ENCODE measurements at places on chromosomes 3 and 15. TPM values are rescaled to one million over a fixed set of nuclear protein-coding genes. Genes with fewer than 3 reads are reported as not detected.
A peak's percentile ranks its signal among the peaks of the same experiment; 100 is the strongest.

CP gene
- 0.81 TPM for polyA plus RNA-seq

- peak; percentile 37 for DNase-seq
Observed at GRCh38 chr3:159273608-159274007, 471.8 kb downstream of the MFSD1 start.

ACTRT3 gene
- 3.8 TPM for polyA plus RNA-seq

- no peak for DNase-seq
Observed at GRCh38 chr3:25781758-25782594, 1.3 kb downstream of the NGLY1 start.

GRCh38 chr15:53869044-53869805 is 109.0 kb upstream of the UNC13C start:
- no peak for DNase-seq

ACAN gene
- 3.4 TPM for polyA plus RNA-seq

PPM1L gene
- 8.9 TPM for polyA plus RNA-seq

WNT7A gene
- not detected for polyA plus RNA-seq

- DNase-seq, result no peak
Observed at GRCh38 chr15:77870195-77871065, 207.1 kb downstream of the TBC1D2B start.

- no peak for DNase-seq
Observed at GRCh38 chr15:40275523-40275922, 7.3 kb downstream of the ANKRD63 start.

GRCh38 chr15:63382966-63383710 is 1.5 kb upstream of the CA12 start:
- DNase-seq, result no peak

LARP6 gene
- polyA plus RNA-seq, result 18.1 TPM

DNA sequence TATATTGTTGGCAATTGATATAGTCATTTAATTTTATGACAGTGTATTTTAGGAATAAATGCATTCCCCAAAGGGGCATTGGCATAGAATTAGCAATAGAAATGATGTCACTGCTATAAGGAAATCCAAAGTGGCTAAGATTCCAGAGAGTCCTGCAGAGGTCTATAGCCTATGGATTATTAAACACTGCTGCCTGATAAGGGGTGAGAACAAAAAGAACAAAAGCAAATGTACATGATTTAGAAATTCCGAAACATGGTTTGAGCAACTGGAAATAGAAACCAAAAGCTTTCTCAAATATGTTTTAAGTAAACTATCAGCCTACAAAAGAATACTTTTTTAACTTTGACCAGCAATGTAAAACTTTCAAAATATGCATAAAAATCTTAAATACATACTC is 280.1 kb upstream of the RASGRP1 start:
- no peak for DNase-seq

DNA sequence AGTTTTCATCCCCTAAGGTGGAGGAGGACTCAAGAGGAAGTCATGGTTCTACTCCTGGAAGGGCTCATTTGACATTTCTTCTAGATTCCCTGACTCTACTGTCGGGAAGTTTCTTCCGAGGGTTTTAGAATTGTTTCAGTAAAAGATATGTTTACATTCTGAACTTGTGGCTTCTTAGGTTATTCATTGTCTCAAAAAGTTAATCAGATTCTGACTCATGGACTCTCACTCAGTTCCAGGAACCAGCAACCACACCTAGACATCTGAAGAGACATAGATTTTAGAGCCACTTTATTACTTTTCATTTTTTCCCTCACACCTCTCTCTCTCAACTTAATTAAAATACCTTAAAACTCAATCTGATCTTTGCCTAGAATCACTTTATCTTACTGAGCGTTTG is 862.6 kb downstream of the AGBL1 start:
- no peak for DNase-seq

GRCh38 chr15:92083190-92083589 is 229.7 kb downstream of the SLCO3A1 start:
- DNase-seq, result no peak

DNA sequence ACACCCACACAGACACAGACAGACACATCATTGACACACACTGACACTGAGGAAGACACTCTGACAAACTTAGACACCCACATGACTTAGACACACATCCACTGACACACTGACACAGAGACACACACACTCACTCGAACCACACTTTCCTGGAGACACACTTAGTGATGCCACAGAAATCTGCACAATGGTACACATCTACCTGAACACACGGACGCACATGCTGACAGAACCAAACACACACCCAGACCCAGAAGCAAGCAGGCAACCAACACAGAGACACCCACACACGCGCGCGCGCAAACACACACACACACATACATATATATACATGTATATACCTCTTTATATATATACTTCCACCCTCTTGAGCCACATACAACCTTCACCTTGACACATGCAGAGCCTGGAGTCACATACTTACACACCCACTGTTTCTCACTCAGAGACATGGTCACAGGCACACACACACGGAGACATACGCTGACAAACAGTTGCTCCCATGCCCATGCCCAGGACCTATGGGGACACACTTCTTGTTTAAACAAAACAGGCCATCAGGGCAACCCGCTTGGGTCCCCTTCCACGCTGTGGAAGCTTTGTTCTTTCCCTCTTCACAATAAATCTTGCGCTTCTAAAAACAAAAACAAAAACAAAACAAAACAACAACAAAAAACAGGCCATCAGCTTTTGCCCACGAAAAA is 913 bp upstream of the SCN5A start:
- DNase-seq, result no peak

- DNase-seq, result no peak
Observed at GRCh38 chr3:133832802-133833144, 27.2 kb downstream of the SRPRB start.

AP3B2 gene
- 2.0 TPM for polyA plus RNA-seq

DNA sequence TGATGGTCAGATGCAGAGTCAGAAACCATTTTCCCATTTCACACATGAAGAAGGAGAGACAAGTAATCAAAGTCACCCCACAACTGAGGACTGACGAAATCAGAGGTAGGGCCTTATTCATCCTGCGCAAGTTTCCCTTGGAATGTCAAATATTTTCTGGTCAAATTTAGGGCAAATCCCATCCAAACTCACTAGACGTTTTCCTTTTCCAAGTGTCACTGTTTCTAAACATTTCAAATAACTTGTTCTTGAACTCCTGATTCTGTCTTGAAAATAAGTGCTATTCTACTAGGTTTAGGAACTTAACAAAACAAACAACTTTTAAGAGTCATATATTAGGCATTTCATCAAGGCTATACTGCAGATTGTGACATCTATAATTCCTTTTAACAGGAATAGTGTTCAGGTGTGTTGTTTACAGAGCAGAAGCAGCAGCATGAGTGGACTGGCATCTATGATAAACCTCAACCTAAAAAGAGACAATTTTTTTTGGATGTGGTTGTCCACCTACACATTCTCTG is 40.7 kb downstream of the SUMF1 start:
- no peak for DNase-seq

DNA sequence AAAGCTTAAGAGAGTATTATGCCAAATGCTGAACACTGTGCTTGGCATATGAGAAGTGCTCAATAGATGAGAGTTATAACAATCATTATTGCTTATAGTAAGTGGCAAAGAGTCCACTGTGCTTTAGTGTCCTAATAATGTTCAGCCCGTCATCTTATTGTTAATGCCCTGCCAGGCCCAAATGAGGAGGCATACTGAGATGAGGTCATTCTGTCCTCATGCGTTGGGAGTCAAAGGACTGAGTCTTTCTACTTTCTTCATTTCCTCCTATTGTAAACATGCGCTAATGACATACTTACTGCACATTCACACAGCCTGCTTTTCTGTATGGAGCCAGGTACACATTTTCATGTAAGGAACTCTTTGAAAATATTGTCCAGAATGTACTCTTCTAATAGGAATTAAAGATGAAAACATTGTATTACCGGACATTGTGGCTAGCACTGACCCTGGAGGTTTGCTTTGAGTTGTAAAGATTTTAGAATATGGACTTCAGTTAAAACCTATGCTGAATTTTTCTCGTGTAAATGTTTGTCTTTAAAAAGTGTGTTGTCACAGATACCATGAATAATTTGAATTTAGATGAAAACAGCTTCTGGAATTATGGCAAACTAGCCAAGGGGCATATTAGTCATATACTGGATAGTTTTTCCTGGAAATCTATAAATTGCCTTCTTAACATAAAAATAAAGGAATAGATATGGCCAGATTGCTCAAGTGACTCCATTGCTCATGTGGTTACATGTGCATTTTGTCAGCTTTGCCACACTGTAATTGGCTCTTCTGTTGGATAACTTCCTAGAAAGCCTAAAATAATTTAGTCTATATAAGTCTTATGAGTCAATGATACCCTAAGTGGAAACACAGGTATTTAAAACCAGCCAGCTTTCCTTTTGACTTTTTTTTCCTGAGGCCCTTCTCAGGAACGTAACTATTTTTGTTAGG is 38.3 kb downstream of the KBTBD12 start:
- no peak for DNase-seq

LRRN1 gene
- polyA plus RNA-seq, result 8.9 TPM

GRCh38 chr3:124401843-124402242 is 328.4 kb upstream of the UMPS start:
- no peak for DNase-seq

DNA sequence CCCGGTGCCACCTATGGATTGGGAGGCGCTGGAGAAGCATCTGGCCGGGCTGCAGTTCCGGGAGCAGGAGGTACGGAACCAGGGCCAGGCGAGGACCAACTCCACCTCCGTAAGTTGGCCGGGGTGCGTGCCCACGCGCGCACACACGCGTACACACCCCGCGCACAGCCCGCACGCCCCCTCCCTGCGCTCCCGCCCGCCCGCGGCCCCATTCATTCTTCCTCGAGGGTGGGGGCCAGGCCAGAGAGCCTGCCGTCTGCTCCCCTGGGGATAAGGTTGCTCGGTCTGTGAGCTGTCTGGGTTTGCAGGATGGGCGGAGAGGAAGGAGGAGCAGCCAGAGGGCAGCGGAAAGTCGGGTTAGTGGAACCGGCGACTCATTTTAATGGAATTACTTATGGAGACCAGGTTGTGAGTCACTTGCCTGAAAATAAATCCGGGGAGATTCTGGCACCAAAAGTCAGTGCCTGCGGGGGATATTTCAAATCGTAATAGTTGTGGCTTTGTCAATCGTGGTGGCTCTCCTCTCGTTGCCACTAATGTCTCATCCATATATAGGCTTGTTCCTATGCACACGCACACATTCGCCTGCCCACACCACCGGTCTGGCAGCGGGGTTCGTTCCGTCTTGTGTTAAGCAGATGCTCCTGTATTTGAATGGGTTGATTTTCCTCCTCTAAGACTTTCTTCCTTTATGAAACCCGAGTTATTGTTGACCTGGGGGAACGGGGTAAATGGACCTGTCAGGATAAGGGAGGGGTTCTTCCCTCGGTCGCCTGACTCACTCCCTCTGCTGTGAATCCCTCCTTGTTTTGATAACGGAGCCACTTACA is 223.4 kb upstream of the IL12A start:
- no peak for DNase-seq

GOLGA6L7 gene
- polyA plus RNA-seq, result 0.25 TPM

DNA sequence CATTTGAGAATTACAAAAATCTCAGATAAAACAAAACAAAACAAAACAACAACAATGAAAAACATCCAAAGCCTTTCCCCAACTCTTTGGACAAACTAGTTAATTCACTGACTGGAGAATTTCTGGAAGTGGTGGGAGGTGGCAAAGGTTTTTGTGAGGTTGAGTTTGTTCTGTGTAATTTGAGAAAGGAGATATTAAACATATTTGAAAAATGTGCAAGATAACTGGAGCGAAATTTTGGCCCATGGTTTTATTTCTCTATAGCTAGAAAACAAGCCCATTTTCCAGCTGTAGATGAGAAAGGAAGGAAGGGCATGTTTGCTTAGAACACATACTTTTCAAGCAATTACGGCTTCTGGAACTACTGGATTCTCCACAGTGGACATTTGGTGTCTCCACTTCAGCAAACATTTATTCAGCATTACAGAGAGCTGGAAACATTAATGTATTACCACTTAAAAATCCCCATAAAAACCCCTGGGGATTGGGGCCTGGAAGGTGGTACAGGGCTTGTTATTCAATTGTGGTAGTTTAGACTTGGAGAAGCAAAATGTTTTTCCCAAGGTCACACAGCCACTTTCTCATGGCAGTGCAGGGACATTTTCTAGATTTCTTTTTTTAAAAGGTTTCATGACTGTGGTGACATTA is 135.8 kb downstream of the THSD4 start:
- no peak for DNase-seq

GRCh38 chr3:44058022-44058867 is 183.4 kb upstream of the TOPAZ1 start:
- DNase-seq, result no peak

DNA sequence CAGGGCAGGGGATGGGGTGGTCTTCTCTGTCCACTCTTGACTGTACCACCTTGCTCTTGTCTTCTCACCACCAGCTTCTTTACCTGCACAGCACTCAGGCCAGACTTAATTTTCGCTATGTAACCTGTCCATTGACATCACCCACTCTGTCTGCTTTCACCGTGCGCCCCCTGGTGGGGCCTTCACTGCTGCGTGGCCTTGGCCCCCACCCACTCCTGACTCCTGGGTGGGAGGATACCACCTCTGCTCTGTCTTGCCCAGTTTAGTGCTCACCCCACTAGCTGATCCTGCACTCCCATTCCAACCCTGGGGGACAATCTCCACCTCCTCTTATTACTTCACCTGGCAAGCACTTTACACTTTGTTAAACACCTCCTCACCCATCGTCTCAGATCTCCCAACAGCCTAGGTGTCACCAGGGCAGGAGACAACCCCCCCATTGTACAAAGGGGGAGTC is 17.7 kb downstream of the PTH1R start:
- no peak for DNase-seq

DNA sequence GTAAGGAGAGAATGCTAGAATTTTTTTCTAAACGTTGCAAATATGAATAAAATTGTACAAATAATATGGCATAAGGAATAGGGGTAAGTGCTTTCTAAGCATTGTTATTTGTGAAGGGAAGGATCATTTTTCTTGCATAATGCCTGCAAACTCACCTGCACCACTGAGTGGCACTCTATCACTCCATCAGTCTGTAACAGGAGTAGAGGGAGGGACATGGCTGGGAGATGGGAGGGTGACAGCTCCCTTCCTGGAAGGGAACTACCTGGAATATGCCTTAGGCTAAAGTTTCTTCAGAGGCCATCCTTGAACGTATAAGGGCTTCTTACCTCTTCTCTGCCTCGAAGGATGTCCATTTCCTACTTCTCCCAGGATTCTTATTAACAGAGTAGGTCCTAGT is 3.0 kb downstream of the NAALADL2 start:
- no peak for DNase-seq

FAM43A gene
- 13.3 TPM for polyA plus RNA-seq

GRCh38 chr15:42465520-42466259 is 25.3 kb downstream of the ZNF106 start:
- no peak for DNase-seq

FGD5 gene
- polyA plus RNA-seq, result 23.7 TPM

DNA sequence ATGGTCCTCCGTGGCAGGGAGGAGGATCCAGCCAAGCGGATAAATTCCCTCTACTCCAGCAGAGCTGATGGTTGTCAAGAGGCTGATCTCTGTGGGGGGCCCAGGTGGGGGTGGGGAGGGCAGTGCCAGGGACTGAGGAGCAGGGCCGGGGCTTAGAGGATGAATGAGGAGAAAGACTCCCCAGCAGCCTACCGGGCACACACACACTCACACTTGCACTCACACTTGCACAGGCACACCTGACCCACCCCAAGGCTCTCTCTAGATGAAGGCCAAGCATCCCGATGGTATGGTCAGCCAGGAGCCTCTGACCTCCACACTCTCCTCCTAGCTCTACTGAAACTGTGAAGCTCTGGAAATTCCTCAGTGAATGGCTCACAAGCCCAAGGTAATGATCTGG is 131.3 kb upstream of the PRR20G start:
- DNase-seq, result no peak

GOLGA8S gene
- polyA plus RNA-seq, result 1.5 TPM

All from left renal pelvis (tissue), 4 donors.